ENCODE measurements at places on chromosomes 3 and 15. TPM values are rescaled to one million over a fixed set of nuclear protein-coding genes. Genes with fewer than 3 reads are reported as not detected.

DNA sequence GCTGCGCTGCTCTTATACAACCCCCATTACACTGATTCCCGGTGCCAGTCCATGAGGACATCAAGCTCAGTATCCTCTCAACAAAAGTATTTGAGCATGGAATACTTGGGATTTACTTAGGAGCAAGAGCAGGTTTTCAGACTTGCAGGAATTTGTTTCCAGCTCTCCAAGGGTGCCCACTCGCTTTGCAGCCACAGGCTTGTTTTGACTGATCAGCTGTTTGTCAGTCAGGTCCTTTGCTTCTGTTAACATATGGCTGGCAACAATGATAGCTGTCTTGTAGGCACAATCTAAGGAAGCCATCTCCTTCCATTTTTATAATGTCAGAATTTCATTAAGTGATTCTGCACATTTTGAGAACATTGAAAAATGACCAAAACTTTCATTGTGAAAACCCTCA is 38.2 kb upstream of the MCF2L2 start:
- DNase-seq: no peak

DNA sequence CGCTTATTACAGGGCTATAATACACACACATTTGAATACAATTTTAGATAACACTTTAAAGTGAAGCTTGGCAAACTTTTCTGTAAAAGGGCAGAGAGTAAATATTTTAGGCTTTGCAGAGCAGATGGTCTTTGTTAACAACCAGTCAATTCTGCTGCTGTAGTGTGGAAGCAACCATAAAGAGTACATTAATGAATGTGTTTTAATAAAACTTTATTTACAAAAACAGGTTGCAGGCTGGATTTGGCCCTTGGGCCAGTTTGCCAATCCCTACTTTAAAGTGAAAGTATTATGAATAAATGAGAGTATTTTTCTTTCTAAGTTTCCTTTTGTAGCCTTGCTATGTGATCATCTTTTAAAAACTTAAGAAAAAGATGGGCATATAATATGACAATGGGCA is 20.7 kb upstream of the ANKRD34C start:
- DNase-seq: no peak

The SLC27A2 gene
- 1.7 TPM for total RNA-seq

DNA sequence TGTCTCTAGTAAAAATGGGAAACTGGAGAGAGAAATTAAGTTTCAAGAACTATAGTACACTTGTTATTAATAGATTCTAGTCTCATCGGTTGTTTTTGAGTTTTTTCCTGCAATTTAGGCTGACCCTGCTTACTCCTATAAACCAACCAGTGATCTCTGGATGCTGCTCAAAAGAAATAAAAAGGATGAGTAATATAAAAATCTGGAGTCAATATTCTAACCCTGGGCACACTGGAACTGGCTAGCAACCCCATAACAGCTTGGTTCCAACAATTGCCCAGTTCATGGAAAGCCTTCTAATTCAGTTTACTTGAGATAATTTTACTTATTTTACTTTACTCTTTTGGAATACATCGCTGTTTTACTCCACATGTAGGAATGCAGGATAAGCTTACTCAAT is 211.6 kb downstream of the GBE1 start:
- DNase-seq: no peak

DNA sequence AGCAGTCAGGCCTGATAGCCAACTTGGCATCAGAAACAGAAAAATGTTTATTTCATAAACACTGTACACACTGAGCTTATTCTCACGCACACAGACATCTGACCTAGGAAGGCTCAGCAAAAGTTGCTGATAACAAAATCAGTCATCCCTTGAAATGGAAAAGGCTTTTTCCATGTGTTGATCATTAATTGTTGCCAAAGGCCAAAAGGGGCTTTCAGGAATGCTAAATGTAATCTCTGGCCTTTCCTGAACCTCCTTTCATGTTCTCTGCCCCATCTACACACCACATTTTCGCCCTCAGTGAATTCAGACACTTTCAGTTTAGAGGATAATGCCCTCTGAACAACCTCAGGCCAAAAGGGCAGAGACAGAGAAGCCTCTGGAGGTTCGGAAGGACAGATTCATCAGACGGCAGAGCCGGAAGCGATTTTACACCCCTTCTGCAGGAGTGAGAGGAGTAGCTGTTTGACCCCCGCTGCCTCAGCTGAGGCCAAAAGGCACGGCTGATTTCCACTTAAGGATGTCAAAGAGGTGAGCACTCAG is 14.5 kb downstream of the RTP4 start:
- no peak for DNase-seq

- no peak for DNase-seq
Measured at GRCh38 chr15:34673241-34673640, 81.6 kb downstream of the GJD2 start.

The TMEM212 gene
- total RNA-seq: not detected
